ENCODE measurements at places on chromosomes 4 and X.
A peak's percentile ranks its signal among the peaks of the same experiment; 100 is the strongest.

- H3K27ac ChIP-seq = peak overlapping the region; percentile 7
- no peaks in the 10 kb centered on the region for H3K27me3 ChIP-seq
- no peaks in the 10 kb centered on the region for H3K36me3 ChIP-seq
- peaks cover 7% of the 10 kb centered on the region for H3K4me1 ChIP-seq
- DNase-seq = no peak
- H3K4me3 ChIP-seq = peak overlapping the region; percentile 4
These were observed 33.9 kb upstream of the SLC9A7 start for GRCh38 chrX:46792810-46793188.

DNA sequence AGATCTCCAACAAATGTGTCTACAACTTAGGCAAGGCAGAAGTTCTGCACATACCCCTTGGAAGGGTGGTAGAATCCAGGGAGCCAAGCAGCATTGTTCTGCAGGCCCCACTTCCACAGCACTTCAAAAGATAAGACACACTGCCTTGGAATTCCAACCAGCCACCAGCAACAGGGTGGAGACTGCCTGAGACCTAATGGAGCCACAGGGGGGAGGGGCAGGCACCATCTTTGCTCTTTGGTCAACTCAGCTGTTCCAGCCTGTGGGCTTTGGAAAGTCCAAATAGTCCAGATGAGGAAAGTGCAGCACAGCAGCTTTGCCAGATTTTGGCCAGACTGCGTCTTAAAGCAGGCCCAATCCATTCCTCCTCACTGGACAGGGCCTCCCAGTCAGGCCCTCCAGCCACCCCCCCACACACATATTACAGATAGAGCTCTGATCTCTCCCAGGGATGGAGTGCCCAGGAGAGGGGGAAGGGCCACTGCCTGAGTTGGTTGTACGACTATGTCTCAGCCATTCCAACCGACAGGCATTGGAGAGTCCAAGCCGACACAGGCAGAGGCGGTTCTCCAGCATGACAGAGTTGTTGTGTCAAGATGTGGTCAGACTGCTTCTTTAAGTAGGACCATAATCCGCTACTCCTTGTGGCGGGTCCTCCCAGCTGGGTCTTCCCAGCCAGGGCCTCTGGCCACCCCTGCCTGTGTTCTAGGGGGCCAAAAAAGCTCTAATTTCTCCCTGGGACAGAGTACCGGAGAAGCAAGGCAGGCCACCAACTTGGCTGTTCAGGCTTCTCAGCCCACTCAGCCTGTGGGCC lies 42.5 kb upstream of the ANTXR2 start:
- peaks cover 11% of the 10 kb centered on the region for H3K36me3 ChIP-seq
- no peak for DNase-seq
- H3K27me3 ChIP-seq = peaks cover 3% of the 10 kb centered on the region
- H3K4me3 ChIP-seq = no peak overlapping the region

DNA sequence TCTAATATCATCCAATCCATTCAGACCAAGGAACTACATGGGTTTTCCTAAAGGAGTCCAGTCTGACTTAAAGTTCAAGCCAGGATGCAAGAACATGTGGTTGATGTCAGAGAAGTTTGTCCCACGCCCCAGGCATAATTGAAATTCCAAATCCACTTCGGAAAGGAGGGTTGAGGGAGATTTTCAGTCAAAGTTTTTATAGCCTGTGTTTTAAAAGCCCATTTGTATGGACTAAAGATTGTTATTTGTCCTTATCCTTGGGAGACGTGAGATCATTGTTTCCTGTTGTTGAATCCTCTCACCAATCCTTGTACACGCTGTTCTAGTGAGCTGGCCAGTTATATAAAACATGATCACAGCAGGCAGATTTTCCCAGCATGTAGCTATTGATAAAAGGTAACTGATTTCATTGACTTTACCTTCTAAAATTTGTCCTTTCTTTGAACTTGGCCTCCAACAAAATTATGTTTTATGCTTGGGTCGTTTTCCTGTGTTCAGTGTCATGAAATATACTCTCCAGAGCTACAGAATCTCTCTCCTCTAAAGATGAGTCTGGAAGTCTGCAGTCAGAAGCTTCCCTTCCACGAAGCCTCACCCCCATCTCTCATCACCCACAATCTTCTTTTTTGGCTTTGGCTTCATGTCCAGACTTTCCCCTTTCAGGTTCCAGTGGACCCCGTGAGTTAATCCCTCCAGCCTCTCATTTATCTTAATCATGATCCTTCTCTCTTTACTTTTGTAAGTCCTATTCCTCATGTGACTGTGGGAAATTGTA lies 92.9 kb downstream of the ATP10D start:
- no peak overlapping the region for H3K27ac ChIP-seq
- H3K4me1 ChIP-seq = no peaks in the 10 kb centered on the region
- H3K4me3 ChIP-seq = no peak overlapping the region
- no peak for DNase-seq

GRCh38 chrX:43716144-43716543 lies 60.0 kb downstream of the MAOA start:
- no peaks in the 10 kb centered on the region for H3K36me3 ChIP-seq
- no peaks in the 10 kb centered on the region for H3K4me1 ChIP-seq
- no peaks in the 10 kb centered on the region for H3K27me3 ChIP-seq
- DNase-seq = no peak
- H3K27ac ChIP-seq = no peak overlapping the region
- H3K4me3 ChIP-seq = no peak overlapping the region

DNA sequence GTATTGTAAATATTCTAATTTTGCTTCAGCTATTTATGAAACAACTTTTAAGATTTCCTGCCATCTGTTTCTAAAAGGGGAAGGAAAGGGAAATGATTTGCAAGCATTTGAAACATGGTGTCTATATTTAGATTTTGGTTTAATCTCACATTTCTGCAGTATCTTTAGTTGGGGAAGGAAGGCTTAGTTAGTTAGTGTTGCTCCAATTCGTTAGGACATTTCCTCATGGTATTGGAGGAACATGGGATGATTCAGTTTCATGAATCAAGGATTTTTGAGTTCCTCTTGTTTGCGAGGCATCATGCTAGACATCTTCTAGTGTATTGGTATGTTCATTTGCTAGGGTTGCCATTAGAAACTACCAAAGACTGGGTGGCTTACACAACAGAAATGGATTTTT lies 20.5 kb upstream of the TMEM192 start:
- peaks cover 14% of the 10 kb centered on the region for H3K4me1 ChIP-seq
- DNase-seq = no peak
- no peak overlapping the region for H3K4me3 ChIP-seq
- peaks cover 5% of the 10 kb centered on the region for H3K36me3 ChIP-seq

DNA sequence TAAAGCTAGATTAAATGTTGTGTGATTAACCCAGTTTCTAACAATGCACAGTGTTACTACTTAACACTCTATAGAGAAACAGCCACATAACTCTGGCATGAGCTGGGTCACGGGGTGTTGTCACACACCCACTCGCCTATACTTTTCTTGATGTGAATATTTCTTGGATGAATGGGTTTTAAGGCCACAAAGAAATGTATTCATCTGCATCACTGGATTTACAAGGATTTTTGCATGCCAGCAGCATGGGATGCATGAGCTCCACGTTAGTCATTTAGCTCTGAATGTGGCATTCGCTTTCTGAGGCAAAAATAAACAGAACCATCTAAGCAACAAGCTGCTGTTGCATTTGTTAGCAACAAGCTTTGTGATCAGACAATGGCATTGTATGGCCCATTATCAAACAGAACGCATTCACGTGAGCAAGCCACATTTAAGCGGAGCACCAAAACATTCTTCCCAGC lies 89.7 kb downstream of the LRP2BP start:
- peaks cover 3% of the 10 kb centered on the region for H3K4me1 ChIP-seq
- no peak overlapping the region for H3K27ac ChIP-seq
- no peak overlapping the region for H3K4me3 ChIP-seq
- DNase-seq = no peak
- peaks cover 9% of the 10 kb centered on the region for H3K36me3 ChIP-seq

GRCh38 chrX:20861113-20861512 lies 513.1 kb upstream of the CNKSR2 start:
- DNase-seq = no peak
- H3K36me3 ChIP-seq = no peaks in the 10 kb centered on the region
- no peak overlapping the region for H3K27ac ChIP-seq
- H3K27me3 ChIP-seq = no peaks in the 10 kb centered on the region
- no peaks in the 10 kb centered on the region for H3K4me1 ChIP-seq
- H3K4me3 ChIP-seq = no peak overlapping the region

GRCh38 chrX:1468250-1468772 lies 15.6 kb upstream of the ASMTL start:
- H3K36me3 ChIP-seq = peaks cover 40% of the 10 kb centered on the region
- DNase-seq = peak; percentile 64
- peaks cover 67% of the 10 kb centered on the region for H3K4me1 ChIP-seq
- no peaks in the 10 kb centered on the region for H3K27me3 ChIP-seq
- H3K27ac ChIP-seq = peak overlapping the region; percentile 94
- H3K4me3 ChIP-seq = peak overlapping the region; percentile 59

GRCh38 chrX:2846992-2847391 lies 18.3 kb downstream of the GYG2 start:
- no peaks in the 10 kb centered on the region for H3K4me1 ChIP-seq
- H3K27ac ChIP-seq = no peak overlapping the region
- H3K27me3 ChIP-seq = peaks cover 4% of the 10 kb centered on the region

- no peaks in the 10 kb centered on the region for H3K36me3 ChIP-seq
- no peak for DNase-seq
- H3K4me1 ChIP-seq = no peaks in the 10 kb centered on the region
- H3K27me3 ChIP-seq = no peaks in the 10 kb centered on the region
- H3K4me3 ChIP-seq = no peak overlapping the region
These were observed 94.8 kb downstream of the MID1 start for GRCh38 chrX:10525381-10526120.

- H3K4me1 ChIP-seq = no peaks in the 10 kb centered on the region
- peaks cover 6% of the 10 kb centered on the region for H3K27me3 ChIP-seq
- no peak overlapping the region for H3K27ac ChIP-seq
- H3K36me3 ChIP-seq = no peaks in the 10 kb centered on the region
- no peak for DNase-seq
- peak overlapping the region; percentile 28 for H3K4me3 ChIP-seq
These were observed 719 bp upstream of the TCEAL4 start for GRCh38 chrX:103584596-103584995.

GRCh38 chrX:78923198-78924015 lies 21.8 kb upstream of the P2RY10 start:
- H3K4me3 ChIP-seq = peak overlapping the region; percentile 5
- peaks cover 9% of the 10 kb centered on the region for H3K36me3 ChIP-seq
- peak overlapping the region; percentile 30 for H3K27ac ChIP-seq
- H3K27me3 ChIP-seq = no peaks in the 10 kb centered on the region
- H3K4me1 ChIP-seq = peaks cover 11% of the 10 kb centered on the region

GRCh38 chrX:137052643-137053235 lies 18.9 kb upstream of the GPR101 start:
- H3K4me1 ChIP-seq = peaks cover 9% of the 10 kb centered on the region
- DNase-seq = peak; percentile 36
- H3K36me3 ChIP-seq = no peaks in the 10 kb centered on the region
- H3K4me3 ChIP-seq = peak overlapping the region; percentile 87
- peaks cover 48% of the 10 kb centered on the region for H3K27me3 ChIP-seq

DNA sequence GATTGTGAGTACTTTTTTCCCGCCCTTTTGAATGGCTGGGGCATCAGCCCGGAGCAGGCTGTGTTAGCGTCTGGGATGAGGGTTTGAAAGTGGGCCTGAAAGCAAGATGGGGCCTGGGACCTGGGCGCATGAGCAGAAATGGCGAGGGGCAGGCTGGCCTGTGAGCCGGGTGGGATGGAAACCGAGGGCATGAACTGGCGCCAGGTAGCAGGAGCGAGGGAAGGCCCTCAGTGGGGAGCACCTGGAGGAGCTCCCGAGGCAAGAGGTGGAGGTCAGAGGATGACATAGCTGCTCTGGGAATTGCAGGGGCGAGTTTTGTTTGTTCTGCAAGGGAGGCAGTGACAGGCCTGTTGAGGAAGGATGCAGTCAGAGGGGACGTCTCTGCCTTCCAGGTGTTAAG lies 68.6 kb downstream of the RGS12 start:
- H3K27me3 ChIP-seq = peaks cover 29% of the 10 kb centered on the region
- no peaks in the 10 kb centered on the region for H3K36me3 ChIP-seq
- H3K4me1 ChIP-seq = no peaks in the 10 kb centered on the region
- no peak overlapping the region for H3K4me3 ChIP-seq
- no peak for DNase-seq
- no peak overlapping the region for H3K27ac ChIP-seq

DNA sequence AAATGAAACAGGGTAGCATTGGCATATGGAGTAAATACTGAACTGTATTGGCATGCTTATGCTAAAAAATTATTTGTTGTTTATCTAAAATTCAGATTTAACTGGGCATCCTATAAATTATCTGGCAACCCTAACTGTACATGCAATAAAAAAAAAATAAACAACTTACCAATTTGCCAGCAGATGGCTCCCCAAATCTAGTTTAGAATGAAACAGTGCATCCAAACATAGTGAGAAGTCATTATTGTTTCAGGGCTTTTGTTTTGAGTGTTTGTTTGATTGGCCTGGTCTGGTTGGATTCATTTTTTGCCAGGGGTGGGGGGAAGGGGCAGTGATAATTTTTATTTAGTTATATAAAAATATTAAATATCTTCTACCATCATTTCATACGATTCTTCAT lies 12.8 kb upstream of the NSUN7 start:
- no peaks in the 10 kb centered on the region for H3K36me3 ChIP-seq
- no peak for DNase-seq
- H3K27me3 ChIP-seq = peaks cover 15% of the 10 kb centered on the region

DNA sequence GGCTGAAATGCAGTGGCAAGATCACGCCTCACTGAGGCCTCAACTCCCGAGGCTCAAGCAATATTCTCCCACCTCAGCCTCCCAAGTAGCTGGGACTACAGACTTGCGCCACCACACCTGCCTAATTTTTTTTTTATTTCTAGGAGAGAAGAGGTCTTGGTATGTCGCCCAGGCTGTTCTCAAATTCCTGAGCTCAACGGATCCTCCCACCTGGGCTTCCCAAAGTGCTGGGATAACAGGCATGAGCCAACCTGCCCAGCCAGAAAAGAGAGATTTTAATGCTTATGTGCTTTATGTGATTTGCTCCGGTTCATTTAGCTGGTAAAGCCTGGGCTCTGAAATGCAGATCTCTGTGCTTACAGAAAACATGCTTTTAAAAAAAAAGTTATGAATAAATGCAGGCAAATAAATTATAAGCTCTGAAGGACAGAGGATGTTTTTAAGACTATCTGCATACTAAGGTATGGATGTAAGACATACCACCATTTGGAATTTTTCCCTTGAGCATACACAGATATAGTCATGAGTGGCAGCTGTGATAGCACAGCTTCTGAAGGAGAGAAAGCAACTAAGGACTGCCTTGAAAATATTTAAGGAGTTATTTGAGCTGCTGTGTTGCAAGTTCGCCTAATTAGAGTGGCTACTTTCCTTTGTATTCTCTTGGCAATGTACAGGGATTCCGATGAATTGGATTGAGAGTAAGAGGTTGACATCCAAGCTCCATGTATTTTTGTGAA lies 13.8 kb downstream of the GUCY1B1 start:
- DNase-seq = no peak
- H3K27ac ChIP-seq = no peak overlapping the region
- H3K36me3 ChIP-seq = no peaks in the 10 kb centered on the region
- peaks cover 2% of the 10 kb centered on the region for H3K27me3 ChIP-seq

- H3K27me3 ChIP-seq = no peaks in the 10 kb centered on the region
- DNase-seq = no peak
- H3K27ac ChIP-seq = no peak overlapping the region
- peaks cover 21% of the 10 kb centered on the region for H3K4me1 ChIP-seq
These were observed 131.9 kb upstream of the MAP3K15 start for GRCh38 chrX:19647159-19647558.

GRCh38 chrX:27078371-27078770 lies 384.8 kb downstream of the PPP4R3C start:
- no peaks in the 10 kb centered on the region for H3K27me3 ChIP-seq
- no peak for DNase-seq
- no peak overlapping the region for H3K27ac ChIP-seq
- H3K36me3 ChIP-seq = no peaks in the 10 kb centered on the region

- H3K27me3 ChIP-seq = peaks cover 2% of the 10 kb centered on the region
- H3K27ac ChIP-seq = peak overlapping the region; percentile 82
- no peaks in the 10 kb centered on the region for H3K36me3 ChIP-seq
- H3K4me1 ChIP-seq = peaks cover 15% of the 10 kb centered on the region
- DNase-seq = no peak
- H3K4me3 ChIP-seq = peak overlapping the region; percentile 64
These were observed 169.2 kb downstream of the AFAP1 start for GRCh38 chr4:7770224-7771050.
